Pulmonary artery endothelial cell (primary cell): ENCODE measurements at places on chromosomes 13 and 19. TPM values are rescaled to one million over a fixed set of nuclear protein-coding genes. Genes with fewer than 3 reads are reported as not detected.

GRCh38 chr13:77079902-77080413, 53.0 kb upstream of the FBXL3 start:
- DNase-seq, result no peak

DNA sequence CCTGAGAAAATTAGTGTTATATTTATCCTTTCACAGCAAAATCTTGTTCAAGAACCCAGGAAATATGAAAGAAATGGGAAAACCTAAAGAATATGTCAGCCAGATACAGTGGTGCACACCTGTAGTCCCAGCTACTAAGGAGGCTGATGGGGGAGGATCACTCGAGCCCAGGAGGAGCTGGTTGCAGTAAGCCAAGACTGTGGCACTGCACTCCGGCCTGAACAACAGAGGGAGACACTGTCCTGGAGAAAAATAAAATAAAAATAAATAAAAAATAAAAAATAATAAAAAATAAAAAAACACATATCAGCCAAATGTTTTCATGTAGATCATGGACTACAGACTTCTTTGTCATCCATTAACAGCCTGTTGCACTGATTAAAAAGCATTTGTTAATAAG, 244.8 kb upstream of the KLHL1 start:
- no peak for DNase-seq

DNA sequence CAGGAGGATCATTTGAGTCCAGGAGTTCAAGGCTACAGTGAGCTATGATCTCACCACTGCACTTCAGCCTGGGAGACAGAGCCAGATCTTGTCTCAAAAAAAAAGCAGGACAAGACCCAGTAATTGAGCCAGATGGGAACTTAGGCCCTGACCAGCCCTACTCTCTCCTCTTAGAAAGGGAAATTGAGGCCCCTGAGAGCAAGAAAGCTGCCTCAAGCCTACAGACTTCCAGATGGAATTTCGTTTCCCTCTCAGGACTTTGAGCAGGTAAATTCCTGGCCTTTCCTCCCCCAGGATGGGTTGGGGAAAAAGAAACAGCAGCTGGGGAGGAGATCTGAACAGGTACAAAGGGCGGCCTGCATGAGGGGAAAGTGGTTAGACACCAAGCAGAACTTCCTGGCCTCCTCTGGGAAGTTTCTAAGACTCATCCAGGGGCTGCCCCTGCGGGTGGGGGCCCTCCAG, 3.6 kb upstream of the BCL3 start:
- no peak for DNase-seq

DNA sequence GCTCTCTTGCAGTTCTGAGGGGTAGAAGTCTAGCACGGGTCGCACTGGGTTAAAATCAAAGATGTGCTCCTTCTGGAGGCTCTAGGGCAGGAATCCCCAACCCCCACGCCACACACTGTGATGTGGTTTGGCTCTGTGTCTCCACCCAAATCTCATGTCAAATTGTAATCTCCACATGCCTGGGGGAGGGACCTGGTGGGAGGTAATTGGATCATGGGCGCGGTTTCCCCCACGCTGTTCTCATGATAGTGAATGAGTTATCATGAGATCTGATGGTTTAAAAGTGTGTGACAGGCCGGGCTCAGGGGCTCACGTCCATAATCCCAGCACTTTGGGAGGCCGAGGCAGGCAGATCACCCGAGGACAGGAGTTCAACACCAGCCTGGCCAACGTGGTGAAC, 26.6 kb upstream of the CALM3 start:
- no peak for DNase-seq

DNA sequence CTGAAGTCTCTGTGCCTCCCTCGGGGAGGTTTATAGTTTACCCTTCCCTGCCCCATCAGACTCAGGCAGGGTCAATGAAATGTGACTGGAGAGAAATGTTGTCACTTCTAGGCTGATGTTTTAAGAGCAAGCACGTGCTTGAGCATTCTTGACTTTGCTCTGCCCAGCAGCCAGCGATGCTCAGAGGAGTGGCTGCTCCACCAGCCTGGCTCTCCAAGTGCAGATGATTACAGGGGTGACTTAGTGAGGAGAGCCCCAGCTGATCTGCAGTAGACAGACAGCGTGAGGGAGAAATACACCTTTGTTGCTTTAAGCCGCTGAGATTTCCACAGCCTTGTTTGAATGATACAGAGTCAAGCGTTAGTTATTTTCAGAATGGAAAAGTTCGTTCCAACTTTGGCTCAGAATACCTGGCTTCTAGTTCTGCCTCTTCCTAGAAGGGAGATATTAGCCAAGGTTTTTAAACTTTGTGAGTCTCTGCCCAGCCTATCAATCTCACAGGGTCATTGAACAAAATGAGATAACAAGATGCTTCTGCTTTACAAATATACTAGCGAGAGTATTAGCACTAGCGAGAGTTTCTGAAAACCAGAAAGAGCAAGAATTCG, 143.6 kb downstream of the OXGR1 start:
- DNase-seq, result no peak

DNA sequence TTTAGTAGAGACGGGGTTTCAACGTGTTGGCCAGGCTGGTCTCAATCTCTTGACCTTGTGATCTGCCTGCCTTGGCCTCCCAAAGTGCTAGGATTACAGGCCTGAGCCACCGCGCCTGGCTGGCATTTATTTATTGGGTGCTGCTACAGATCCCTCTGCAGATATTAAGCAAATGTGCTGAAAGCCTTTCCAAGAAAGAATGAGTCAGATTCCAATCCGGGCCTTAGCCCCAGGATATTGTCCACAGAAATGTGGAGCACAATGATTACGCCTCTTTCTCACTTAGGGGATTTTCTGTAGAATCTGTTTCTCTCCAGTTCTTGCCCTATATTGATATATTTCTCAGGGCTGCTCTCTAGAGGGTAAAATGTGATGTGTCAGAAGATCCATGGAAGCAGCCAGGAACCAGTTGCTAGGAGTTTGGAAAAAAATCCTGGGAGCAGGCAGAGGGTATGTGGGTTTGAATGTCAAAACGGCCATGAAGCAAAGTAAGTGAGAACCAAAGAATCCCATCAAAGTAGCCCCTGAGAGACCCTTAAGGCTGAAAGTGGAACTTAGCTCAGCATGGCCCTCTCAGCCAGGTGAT, 24.8 kb upstream of the IGFL4 start:
- DNase-seq, result no peak

DNA sequence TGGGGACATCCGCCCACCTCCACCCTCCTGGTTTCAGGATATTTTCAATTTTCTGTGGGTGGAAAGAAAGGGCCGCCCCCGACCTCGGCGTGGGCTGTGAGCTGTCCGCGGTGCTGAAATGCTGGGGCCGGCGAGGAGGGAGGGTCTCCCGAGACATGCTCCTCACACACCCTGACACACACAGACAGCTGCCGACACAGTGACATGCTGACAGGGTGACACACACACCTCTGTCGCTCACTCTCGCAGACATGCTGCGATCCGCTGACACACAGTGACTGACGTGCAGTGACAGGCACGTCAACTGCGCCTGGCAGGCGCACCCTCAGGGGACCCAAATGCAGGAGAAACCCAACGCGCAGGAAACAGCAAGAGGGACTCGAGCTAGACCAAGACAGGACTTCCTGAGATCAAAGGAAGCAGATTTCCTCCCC, 25.1 kb upstream of the MEIS3 start:
- DNase-seq, result no peak

DNA sequence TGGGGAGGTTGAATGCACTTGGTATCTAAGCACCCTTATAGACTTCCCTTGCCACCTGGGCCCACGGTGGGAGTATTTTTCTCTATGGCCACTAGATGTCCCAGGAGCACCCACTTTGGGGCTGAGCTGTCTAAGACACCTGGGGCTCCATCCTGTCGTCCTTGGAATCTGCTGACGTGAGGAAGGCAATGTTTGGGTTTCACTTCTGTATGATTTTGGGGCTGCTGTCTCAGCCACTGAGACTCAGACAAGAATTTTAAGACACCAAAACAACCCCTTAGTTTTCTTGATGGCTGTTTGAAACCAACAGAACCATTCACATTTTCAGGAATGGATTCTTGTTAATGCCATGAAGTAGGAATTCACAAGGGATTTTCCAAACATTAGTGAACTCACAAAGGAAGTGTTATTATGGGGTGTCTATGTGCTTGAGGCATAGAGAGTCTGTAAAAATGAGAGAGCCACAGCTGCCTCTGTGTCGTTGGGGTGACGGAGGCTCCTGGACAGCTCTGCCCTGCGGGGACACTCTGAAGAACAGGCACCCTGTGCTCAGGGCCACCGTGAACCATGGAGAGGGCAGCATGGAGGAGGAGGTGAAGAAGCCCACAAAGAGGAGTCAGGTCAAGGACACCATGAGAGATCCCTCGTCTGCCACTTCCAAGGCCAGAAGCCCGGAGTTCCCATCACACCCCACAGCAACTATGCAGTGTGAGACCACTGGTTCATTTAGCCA, 106.8 kb upstream of the SPATA13 start:
- DNase-seq, result no peak

GRCh38 chr19:39413272-39413910, 922 bp downstream of the PLEKHG2 start:
- DNase-seq, result no peak

DNA sequence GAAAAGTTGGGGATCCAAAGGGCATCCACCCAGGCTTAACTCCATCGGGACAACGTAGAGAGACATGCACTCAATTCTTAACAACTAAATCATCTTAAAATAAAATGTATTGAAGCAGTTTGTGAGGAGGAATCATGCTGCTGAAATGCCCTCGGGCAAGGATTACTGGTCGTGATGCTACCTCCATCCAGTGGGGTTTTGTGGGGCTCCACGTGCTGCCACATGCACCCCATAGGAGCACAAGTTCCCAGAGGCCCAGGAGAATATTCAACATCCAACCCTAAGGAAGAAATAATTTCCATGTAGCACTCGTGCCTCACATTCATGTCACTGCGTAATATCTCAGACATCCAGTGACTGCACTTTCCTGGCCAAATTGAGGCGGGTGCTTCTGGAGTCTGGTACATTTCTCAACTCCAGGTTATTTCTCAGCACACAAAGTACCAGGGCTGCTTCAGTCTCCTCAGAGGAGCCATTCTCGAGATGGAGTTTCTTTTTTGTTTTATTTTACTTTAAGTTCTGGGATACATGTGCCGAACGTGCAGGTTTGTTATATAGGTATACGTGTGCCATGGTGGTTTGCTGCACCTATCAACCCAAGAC, 429.8 kb downstream of the FOXO1 start:
- no peak for DNase-seq

DNA sequence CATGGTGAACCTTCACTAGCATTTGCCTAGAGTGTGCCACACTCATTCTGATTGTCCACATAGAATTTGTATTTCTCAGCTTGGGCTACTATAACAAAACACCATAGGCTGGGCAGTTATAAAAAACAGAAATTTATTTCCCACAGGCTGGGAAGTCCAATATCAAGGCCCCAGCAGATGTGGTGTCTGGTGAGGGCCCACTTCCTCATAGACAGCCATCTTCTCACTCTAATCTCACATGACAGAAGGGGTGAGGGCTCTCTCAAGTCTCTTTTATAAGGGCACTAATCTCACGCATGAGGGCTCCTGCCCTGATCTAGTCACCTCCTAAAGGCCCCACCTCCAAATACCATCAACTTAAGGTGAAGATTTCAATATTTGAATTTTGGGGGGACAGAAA, 53.6 kb downstream of the LRRC63 start:
- no peak for DNase-seq

DNA sequence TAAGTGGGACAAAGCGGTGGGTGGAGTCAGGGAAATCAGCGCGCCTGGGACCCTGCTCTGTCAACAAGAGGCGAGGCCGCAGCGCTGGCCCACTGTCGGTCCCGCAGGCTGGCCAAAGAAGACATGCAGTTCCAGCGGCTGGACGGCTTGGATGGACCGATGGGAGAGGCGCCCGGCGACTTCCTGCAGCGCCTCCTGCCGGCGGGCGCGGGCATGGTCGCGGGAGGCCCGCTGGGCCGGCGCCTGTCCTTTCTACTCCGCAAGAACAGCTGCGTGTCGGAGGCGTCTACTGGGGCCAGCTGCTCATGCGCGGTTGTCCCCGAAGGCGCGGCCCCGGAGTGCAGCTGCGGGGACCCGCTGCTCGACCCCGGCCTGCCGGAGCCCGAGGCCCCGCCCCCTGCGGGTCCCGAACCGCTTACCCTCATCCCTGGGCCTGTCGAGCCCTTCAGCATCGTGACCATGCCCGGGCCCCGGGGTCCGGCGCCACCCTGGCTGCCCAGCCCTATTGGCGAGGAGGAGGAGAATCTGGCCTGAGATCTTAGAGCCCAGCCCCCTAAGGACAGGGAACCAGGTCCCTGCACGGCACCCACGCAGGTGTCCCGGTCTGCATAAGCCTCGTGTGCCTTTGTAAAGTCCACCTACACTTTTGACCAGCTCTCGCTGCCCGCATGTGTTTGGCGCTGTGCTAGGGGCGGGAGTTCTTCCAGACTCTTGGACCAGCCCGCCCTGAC, 6.1 kb downstream of the BEST2 start:
- no peak for DNase-seq

GRCh38 chr13:24511816-24512196, 772 bp downstream of the PARP4 start:
- no peak for DNase-seq

- DNase-seq, result no peak
These were observed 376.1 kb downstream of the LMO7 start for GRCh38 chr13:76012091-76012721.

GRCh38 chr13:37139356-37139755, 33.9 kb upstream of the CSNK1A1L start:
- DNase-seq, result no peak

DNA sequence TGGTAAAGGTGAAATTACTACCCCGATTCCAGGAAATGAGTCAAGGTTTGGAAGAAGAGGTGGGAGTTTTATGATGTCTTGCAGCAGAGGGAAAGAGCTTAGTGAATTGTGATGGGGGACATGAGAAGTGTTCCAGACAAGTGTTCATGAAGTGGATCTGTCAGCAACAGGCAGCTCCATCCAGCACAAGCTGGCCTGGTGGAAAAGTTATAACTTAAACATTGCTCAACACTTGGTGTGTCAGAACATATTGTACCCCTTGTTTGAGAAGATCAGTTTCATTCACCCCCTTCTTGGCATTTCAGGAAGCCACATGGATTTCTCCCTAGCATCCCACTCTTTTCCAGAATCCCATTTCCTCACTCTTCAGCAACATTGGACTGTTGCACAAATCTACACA, 222.0 kb downstream of the B3GLCT start:
- DNase-seq, result no peak

- no peak for DNase-seq
These were observed 64.4 kb downstream of the POSTN start for GRCh38 chr13:37534181-37534580.

TMEM190 gene
- total RNA-seq, result not detected in 2 replicates

TGFBR3L gene
- total RNA-seq, result 0.53 and 0.73 TPM in 2 replicates

FFAR1 gene
- total RNA-seq, result not detected in 2 replicates

KDELR1 gene
- 45.6 and 47.8 TPM in 2 replicates for total RNA-seq

NLRP7 gene
- total RNA-seq, result not detected in 2 replicates

TNFSF13B gene
- total RNA-seq, result 0.25 and 0.66 TPM in 2 replicates

STK24 gene
- total RNA-seq, result 55.6 and 56.2 TPM in 2 replicates

RUBCNL gene
- total RNA-seq, result not detected in 2 replicates

PTGIR gene
- 7.9 and 8.5 TPM in 2 replicates for total RNA-seq

IRS2 gene
- total RNA-seq, result 0.46 and 1.0 TPM in 2 replicates

PLVAP gene
- total RNA-seq, result 0.21 and 0.46 TPM in 2 replicates
